Stimulated activated CD8-positive, alpha-beta memory T cell treated with anti-CD3 and anti-CD28 coated beads, Interleukin-7, amount 100 ng/mL, for 48 hours (primary cell): ENCODE measurements at places on chromosomes 7 and 10.

GRCh38 chr7:11579141-11579540, 252.9 kb downstream of the THSD7A start:
- no peak for DNase-seq

GRCh38 chr7:30268586-30268985, 15.8 kb upstream of the ZNRF2 start:
- DNase-seq = no peak

- DNase-seq = no peak
These were observed 636.6 kb downstream of the TNS3 start for GRCh38 chr7:46945328-46945727.

- no peak for DNase-seq
These were observed 9.4 kb upstream of the PPP2R2D start for GRCh38 chr10:131891196-131891928.

DNA sequence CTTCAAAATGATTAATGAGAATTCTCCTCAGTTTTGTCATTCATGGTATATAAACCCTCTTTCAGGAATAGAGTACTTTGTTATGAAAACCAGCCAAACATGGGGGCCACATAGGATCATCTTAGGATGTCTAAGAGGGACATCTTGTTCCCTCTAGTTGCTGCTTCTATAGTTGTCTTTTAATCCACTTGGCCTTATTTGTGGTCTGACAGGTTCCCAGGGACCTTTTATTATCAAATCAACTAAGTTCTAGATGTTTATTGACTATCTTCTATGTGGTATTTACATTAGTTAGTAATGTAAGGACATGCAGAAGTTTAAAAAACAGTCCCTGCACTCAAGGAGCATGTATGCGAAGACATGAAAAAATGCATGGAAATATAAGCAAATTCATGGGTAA, 1.6 kb upstream of the ZC3HAV1 start:
- no peak for DNase-seq

DNA sequence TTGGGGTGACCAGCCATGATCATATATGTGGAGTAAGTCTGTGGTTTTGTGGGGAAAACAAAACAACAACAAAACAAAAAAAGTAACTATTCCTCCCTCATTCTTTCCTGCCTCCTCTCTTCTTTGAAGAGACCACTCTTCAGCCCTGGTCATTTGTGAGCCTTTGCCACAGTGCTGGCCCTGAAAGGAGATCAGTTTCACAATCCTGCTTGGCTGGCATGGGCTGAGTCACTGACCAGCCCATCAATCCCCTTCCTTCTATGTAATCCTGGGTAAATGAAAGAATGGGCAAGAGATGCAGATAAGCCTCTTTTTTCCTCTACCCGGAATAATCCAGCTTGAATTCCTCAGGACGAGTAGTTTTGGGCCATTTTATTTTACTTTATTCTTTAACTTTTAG, 13.6 kb downstream of the CSTF2T start:
- no peak for DNase-seq

- DNase-seq = no peak
These were observed 66.8 kb downstream of the TRIL start for GRCh38 chr7:28891192-28891875.

- DNase-seq = no peak
These were observed 53.9 kb upstream of the RAB18 start for GRCh38 chr10:27450225-27450624.
